ENCODE measurements at places on chromosomes 1 and 21.
A peak's percentile ranks its signal among the peaks of the same experiment; 100 is the strongest.

GRCh38 chr1:171267391-171267790 is 19.1 kb downstream of the FMO1 start:
- no peak for DNase-seq

GRCh38 chr1:181855380-181855779 is 206.1 kb downstream of the ZNF648 start:
- DNase-seq = no peak

GRCh38 chr1:195851804-195852203 is 756.4 kb downstream of the KCNT2 start:
- peak; percentile 19 for DNase-seq

DNA sequence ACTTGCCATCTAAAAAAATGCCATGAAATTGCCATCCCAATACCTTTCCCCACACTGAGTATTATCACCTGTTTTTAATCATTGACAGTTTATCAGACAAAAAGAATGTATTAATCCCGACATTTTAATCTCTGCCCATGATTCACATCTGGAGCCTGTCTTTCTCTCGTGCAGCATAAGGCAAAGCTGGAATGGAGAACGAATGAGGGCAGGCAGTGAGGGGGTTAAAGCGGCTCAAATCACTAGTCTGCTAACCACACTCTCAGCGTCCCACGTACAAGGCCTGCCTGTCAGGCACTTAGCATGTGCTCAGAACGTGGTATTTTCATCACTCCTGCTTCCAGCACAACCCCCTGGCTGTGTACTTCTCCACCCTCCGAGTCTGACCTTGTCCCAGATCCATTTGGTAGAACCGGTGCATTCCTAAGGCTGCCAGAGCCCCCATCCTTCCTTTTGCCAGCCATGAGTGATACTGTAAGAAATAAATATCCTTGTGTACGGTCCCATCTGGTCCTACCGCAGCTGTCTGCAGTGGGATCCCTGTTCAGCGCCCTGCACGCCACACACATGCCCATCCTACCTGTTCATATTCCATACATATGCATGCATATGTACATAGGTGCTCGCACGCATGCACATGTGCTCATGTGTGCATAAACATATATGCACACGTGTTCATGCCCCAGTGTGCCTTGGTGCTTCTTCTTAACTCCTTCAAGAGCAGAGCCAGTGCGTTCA is 34.6 kb upstream of the FHAD1 start:
- DNase-seq = no peak

GRCh38 chr1:20507248-20507563 is 745 bp downstream of the MUL1 start:
- DNase-seq = no peak
